ENCODE measurements at places on chromosomes 1 and 21. TPM values are rescaled to one million over a fixed set of nuclear protein-coding genes. Genes with fewer than 3 reads are reported as not detected.

DNA sequence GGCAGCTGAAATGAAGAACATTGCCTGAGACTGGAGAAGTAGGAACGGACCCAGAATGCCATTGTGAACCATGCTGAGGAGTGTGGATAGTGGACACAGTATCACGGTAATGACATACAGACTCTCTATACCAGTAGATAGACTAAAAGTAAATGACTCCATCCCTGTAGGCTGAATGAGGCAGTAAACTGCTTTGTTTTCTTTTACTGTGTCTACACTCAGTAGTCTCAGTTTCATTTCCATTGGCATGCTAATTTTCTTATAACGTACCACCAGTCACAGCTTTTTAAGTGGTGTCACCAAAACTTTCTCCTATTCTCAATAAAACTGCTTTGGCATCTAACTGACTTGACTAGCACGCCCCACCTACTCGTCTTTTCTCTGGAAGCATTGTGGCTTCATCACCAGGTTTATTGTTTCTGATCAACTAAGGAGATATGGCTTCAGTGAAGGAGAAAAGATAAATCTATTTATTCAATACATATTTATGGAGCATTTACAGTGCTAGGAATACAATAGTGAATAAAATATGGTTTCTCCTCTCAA lies 8.4 kb upstream of the ZNF697 start:
- no peak for DNase-seq

GRCh38 chr1:84585803-84586202 lies 11.6 kb upstream of the CTBS start:
- no peak for DNase-seq

DNA sequence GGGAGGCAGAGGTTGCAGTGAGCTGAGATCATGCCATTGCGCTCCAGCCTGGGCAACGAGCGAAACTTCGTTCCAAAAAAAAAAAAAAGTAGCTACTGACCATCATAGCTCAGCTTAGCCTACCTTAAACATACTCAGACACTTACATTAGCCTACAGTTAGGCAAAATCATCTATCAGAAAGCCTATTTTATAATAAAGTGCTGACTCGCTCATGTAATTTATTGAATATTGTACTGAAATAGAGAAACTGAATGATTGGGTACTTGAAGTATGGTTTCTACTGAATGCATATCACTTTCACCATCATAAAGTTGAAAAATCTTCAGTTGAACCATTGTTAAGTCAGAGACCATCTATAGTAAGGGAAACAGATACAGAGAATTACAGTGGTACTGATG lies 93.9 kb upstream of the BMP8A start:
- DNase-seq, result no peak

DNA sequence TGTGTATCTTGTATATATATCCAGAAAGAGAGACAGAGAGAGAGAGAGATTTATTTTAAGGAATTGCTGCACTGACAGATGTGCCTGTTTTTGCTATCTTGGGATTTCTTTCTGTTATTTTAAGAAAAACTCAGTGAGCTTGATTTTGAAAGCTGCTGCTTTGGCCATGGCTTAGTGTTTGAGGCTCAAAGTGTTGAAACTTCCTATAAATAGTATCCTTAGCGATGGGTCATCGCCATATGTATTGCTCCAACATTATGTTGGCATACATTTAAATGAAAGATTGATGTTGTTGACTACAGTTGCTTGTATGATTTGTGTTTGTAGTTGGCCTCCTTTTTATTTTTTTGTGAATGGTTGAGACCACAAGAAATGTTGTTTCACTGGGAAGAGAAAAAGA lies 29.0 kb upstream of the NTPCR start:
- DNase-seq, result no peak

CELA3B gene
- total RNA-seq, result not detected

PLA2G2D gene
- total RNA-seq, result not detected

DNA sequence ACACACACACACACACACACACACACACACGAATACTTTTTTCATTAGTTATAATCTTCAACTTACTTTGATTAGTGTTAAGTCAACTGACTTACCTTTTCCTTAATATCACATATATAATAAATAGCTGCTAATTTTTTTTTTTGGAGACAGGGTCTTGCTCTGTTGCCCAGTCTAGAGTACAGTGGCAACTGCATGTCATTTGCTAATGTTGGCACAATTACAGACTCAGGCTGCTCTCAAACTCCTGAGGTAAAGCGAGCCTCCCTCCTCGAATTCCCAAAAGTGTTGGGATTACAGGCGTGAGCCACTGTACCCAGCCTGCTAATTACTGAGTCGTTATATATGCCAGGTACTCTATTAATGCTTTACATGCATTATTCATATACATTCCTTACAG lies 20.8 kb upstream of the TAL1 start:
- no peak for DNase-seq

DNA sequence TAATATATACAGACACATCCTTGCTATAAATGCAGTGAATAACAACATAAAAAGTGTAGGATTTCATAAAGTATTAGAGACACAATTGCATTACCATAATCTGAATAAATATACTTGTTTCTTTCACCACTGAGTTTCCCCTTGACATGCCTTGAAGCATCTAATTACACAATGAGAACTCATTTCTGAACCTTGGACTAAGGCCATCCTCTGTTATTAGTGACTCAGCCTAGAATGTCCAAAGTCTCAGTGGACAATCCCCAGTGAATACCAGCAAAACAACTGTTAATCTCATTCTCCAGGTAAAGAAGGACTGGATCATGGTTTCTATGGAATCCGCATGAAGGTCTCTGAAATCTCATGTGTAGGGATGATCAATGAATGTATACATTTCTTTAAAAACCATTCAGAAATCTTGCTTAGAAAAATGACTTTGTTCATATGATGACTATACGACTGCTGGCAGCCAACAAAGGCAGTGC lies at the start of gene OR2L5:
TSS of gene OR2L5 (plus strand) at position 432 of the 482 bp plus-strand sequence. CDS start 8,288 bp downstream, outside the sequence.
- no peak for DNase-seq

- DNase-seq, result no peak
Observed at GRCh38 chr21:37136261-37136660, 63.2 kb downstream of the TTC3 start.

DNA sequence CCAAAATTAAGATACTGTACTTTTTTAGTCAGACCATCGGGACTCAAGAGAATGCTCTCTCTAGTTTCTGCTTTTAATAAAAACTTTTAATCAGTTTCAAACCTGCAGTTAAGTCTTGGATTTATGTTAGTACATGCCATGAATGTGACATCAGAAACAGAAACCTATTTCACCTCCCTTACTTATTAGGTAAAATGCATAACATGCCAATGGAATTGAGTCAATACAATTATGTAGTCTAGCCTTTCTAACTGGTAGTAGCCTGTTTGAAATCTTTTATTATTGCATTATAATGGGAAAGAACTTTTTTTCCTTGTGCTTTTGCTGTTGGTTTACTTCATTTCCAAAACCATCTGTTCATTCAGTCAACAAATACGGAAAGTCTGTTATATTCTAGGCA lies 4.8 kb downstream of the PHACTR4 start:
- DNase-seq, result no peak

DNA sequence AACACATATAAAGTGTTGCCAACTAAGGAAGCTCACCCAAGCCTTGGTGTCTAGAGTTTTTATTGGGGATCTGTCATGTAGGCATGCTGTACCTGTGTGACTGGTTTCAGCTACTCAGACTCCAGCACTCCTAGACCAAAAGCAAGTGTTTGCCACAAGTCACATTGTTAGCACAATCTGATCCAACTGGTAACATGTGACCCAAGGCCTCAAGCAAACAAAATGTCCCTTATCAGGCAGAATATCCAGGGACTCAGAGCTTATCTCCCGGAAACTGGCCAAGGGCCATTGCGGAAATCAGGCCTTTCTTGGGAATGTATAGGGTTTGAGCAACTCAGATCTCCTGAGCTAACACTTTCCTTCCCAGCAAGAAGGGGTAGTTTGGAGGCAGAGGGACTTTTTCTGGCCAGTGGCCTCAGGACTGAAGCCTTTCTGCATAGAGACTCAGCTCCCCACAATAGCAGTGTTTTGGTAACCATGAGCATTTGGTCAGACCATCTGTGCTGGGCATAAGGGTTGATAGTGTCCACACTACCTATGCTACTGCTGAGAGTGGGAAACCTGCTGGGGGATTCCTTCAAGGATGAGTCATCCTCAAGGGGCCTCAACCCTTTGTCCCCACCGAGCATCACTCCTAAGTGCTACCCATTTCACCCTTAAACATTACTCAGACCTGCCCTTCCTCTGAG lies 29.6 kb downstream of the NHLH2 start:
- DNase-seq, result no peak

GRCh38 chr21:44714905-44715304 lies 3.5 kb upstream of the TSPEAR start:
- DNase-seq, result no peak

GRCh38 chr1:56963667-56964066 lies 2.1 kb downstream of the C8B start:
- DNase-seq, result no peak

OR10Z1 gene
- not detected for total RNA-seq

AK4 gene
- 58.1 TPM for total RNA-seq

GRCh38 chr1:101257500-101258325 lies 20.9 kb downstream of the S1PR1 start:
- peak; percentile 64 for DNase-seq

DNA sequence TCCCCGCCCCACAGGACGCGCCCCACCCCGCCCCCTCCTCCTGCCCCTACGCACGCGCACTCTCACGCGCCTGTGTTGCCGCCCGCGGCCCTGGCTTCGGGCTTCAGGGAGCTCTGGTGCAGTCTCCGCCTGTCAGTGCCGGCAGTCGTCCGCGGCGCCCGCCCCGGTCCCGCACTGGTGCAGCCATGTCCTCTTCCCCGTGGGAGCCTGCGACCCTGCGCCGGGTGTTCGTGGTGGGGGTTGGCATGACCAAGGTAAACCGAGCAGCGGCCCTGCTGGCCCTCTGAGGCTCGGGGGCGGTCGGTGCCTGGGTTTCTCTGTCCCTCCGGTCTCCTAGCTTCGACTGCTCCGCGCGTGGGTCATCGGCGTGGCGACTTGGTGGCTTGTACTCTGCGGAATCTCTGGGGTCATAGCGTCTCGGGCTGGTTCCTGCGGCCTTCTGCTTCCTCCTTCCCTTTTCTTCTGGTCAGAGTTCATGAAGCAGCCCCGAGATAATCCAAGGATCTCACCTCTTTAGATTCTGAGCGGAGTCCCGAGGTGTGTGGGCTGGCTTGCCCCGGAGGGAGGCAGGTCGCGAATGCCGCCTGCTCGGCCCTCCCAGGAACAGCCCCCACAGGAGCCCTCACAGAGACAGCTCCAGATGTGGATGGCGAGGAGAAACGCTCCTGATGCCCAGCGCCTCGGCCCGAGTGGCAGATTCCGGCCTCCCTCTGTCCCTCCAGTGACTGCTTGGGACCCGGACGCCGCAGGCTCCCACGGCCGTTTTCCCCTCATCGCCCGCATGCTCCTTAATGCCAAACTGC lies at the start of gene SCP2:
TSS of gene SCP2 (plus strand) at position 65 of the 803 bp plus-strand sequence. CDS start at position 186, 121 bp downstream.
- DNase-seq, result peak; percentile 80

GRCh38 chr1:185733818-185734735 lies at the start of gene HMCN1:
TSS of gene HMCN1 (plus strand) at chr1:185734391. CDS start at chr1:185734780, 389 bp downstream.
- peak; percentile 18 for DNase-seq

- DNase-seq, result no peak
Observed at GRCh38 chr1:183877053-183877720, 72.3 kb downstream of the RGL1 start.

SPRR3 gene
- total RNA-seq, result not detected

DNA sequence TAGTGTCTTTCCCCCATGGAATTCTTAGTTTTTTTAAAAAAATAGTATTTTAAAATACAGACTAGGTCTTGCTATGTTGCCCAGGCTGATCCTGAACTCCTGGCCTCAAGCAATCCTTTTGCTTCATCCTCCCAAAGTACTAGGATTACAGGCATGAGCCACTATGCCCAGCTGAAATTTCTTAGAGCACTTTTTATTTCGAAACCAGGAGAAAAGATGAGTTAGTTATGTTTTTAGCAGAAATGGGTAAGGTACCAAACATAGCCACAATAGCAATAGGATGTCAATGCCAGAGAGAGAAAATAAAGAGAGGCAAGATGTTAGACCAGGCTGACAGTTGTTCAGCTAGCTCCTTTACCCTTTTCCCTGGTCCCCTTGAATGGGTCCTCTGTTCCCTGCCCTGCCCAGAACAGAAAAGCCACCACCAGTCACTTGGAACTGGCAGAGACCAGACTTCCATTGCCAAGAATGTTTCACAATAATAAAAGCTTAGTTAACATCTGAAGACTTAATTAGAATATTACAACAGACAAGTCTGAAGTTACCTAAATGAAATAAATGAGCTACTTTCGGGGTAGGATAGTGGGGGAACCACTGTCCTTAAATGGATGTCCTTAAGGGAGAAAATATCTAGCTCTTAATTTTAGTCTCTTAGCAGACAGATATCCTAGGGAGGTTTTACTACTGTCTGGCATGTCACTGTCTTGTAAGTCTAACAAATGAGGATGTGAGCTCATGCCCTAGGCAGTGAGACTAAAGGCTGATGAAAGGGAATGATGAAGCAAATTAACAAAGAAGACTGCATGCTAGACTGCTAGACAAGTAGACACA lies 54.3 kb downstream of the ABL2 start:
- DNase-seq, result no peak

ZNF683 gene
- not detected for total RNA-seq

GRCh38 chr21:22374218-22374969 lies 1376.2 kb downstream of the NCAM2 start:
- DNase-seq, result no peak

DNA sequence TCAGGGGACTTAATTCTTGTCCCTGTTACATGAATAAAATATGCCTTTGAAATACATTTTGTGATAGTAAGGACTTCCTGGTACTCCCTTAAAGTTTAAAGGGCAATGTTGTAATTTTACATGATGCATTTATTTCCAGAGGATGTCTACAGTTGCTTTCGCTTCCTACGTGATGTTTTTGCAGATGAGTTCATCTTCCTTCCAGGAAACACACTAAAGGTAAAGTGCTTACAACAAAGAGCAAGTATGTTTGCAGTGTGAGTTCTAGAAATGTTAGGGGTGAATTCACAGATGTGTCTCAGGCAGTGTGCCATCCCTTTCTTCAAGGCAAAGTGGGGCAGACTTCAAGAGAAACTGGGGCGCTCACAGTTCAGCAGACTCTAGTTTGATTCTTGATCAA lies 31.2 kb downstream of the GNPAT start:
- DNase-seq, result no peak

Data from activated CD4-positive, alpha-beta memory T cell treated with anti-CD3 and anti-CD28 coated beads, Interleukin-2, amount 10 ng/mL, durations not matched to agents 7 days and 5 days (primary cell).